Left lung (tissue), 14 donors: ENCODE measurements at places on chromosomes 7 and 10. TPM values are rescaled to one million over a fixed set of nuclear protein-coding genes. Genes with fewer than 3 reads are reported as not detected.

- H3K27me3 ChIP-seq = no peaks in the 10 kb centered on the region
- H3K36me3 ChIP-seq = no peaks in the 10 kb centered on the region
- H3K27ac ChIP-seq = no peak overlapping the region
- no peak overlapping the region for H3K4me3 ChIP-seq
- no peaks in the 10 kb centered on the region for H3K4me1 ChIP-seq
These were observed 364.8 kb upstream of the SORCS1 start for GRCh38 chr10:107529350-107529749.

- no peak overlapping the region for H3K27ac ChIP-seq
- no peak for DNase-seq
- no peak overlapping the region for H3K4me3 ChIP-seq
- no peaks in the 10 kb centered on the region for H3K36me3 ChIP-seq
- H3K4me1 ChIP-seq = no peaks in the 10 kb centered on the region
These were observed 691.3 kb downstream of the KCNMA1 start for GRCh38 chr10:76946270-76946669.

DNA sequence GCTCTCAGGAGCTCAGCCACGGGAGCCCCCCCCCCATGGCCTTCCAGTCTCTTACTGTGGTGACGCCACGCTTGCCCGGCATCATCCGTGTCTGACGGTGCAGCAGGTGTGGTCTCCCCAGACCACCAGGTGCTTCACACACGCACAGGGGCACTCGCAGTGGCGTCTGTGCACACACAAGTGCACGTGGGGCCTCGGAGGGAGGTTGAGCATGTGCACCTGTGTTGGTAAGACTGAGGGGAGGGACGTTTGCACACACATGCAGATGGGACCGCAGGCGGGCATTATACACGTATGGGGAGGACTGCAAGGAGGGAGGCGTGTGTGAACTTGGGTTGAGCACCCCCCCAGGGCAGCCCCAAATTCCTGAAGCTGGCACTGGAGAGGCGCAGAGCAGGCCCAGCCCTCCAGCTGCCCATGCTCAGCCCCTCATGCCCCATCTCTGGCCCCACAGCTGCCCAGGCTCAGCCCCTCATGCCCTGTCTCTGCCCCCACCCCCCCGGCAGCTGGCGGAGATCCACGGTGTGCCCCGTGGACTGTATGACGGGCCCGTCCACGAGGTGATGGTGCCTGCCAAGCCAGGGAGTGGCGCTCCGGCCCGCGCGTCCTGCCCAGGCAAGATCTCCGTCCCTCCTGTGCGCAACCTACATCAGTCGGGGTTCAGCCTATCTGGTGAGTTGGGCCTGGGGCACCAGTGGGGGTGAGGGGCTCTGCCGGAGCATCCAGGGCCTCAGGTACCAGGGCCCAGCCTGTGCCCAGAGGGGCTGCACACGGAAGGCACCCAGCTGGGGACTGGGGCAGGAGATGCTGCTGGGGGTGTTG is 16.7 kb downstream of the DPYSL4 start:
- DNase-seq = no peak
- H3K4me3 ChIP-seq = no peak overlapping the region
- H3K27ac ChIP-seq = no peak overlapping the region
- H3K27me3 ChIP-seq = peaks cover 13% of the 10 kb centered on the region
- H3K36me3 ChIP-seq = no peaks in the 10 kb centered on the region

DNA sequence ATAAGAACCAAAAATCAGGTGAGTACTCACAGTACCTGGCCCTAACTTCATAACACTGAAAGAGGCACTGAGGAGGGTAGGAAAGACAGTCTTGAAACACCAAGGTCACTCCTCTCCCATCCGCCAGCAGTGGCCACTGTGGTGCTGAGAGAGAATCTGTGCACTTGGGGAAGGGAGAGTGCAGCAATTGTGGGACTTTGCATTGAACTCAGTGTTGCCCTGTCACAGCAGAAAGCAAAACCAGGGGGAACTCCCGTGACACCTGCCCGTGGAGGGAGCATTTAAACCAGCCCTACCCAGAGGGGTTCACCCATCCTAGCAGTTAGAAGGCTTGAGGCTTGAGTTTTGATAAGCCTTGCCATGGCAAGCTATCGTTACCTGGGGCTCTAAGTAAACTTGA is 35.2 kb upstream of the MAP3K8 start:
- H3K27me3 ChIP-seq = no peaks in the 10 kb centered on the region
- H3K27ac ChIP-seq = no peak overlapping the region
- no peak overlapping the region for H3K4me3 ChIP-seq
- no peaks in the 10 kb centered on the region for H3K36me3 ChIP-seq

DNA sequence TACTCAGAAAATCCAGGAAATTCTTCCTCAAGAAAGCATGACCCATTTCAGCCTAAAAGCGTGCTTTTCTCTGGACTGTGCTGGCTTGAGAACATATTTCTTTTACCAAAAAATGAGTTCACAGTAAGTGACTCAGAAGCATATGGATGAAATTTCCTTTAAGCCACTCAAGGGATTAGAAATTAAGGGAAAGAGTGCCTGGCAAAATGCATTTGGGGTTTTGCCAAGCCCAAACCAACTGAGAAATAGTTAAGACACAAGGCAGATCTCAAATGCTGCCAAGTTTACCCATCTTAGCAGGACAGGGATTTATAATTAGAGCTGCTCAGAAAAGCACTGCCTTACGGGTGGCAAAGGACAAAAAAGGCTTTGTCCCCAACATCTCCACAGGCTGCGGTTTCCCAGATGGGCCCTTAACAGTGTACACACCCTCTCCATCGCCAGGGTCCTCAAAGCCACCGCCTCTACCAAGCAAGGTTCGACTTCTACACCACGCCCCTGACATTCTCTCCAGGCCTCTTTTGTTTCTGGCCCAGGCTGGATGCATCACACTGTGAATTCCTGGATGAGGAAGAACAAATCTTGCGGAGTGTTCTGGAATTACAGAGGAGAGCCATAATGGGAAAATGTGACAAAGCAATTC is 30.1 kb upstream of the CDHR3 start:
- H3K27ac ChIP-seq = no peak overlapping the region
- H3K4me1 ChIP-seq = peaks cover 10% of the 10 kb centered on the region
- no peaks in the 10 kb centered on the region for H3K36me3 ChIP-seq
- no peaks in the 10 kb centered on the region for H3K27me3 ChIP-seq

DNA sequence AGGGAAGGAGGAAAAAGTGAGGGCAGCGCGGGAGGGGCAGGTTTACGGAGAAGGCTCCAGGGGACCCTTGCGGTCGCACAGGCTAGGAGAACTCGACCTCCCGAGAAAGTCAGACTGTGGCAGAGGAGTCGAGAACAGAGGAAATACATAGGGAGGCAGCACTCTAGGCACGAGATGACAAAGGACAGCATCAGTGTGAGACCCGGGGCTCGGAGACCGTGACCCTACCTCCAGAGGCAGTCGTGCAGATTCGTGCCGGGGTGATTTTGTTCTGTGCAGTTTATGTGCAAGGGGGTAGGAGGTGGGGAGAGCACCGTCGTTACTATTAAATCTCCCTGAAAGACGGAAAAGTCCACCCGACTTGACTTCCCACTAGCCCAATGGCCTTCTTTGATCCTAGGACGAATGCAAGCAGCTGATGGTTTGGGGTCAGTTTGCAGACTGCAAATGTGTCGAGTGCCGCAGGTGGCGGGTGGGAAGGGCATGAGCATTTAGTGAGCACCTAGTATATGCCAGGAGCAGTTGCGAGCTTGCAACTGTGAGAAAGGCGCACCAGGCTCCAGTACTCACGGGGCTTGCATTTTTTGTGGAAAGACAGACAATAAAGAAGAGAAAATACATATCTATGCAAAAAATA is 674 bp upstream of the OSBPL3 start:
- peak overlapping the region; percentile 78 for H3K27ac ChIP-seq
- peaks cover 28% of the 10 kb centered on the region for H3K4me1 ChIP-seq
- peak overlapping the region; percentile 84 for H3K4me3 ChIP-seq
- H3K27me3 ChIP-seq = peaks cover 39% of the 10 kb centered on the region
- no peak for DNase-seq

DNA sequence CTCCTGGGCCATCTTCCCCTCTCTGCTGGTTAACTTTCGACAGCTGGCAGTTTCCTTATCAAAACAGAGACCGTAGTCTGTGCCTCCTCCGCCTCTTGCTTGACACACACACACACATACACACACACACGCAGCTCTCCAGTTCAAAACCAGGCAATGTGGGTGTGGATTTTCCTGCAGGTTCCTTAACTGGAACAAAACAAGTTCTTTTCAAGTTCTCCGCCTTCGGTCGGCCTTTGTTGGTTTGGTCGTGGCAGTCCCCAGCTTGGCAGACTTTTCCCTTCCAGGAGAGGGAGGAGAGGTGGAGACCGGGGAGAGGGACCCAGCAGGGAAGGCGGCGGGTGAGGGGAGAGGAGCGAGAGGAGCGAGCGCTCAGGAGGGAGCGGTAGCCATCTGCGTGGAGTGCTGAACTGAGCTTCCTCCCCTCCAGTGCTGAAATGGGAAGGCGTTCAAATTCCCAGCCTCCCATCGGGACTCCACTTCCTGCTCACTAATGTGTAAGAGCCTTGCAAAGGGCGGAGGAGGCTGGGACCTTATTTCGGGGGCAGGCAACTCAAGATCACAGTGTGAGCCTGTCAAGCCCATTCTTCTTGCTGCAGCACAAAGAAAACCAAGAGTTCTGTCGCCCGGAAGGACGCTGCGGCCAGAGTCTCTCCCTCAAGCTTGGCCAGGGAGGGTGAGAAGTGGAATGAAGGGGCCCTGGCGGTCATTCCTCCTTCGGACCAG is 120.6 kb downstream of the PRPF18 start:
- H3K27ac ChIP-seq = peak overlapping the region; percentile 68
- no peaks in the 10 kb centered on the region for H3K36me3 ChIP-seq
- peak overlapping the region; percentile 47 for H3K4me3 ChIP-seq
- peak; percentile 91 for DNase-seq
- H3K4me1 ChIP-seq = peaks cover 38% of the 10 kb centered on the region
- no peaks in the 10 kb centered on the region for H3K27me3 ChIP-seq

DDIT4 gene
- total RNA-seq = 40.7 TPM

ASB10 gene
- not detected for total RNA-seq

ANKRD61 gene
- total RNA-seq = 0.26 TPM

HACD1 gene
- total RNA-seq = 45.1 TPM

SLC13A4 gene
- not detected for total RNA-seq
